ENCODE measurements at places on chromosomes 2 and 18.

GRCh38 chr2:46379213-46380037 is 82.2 kb downstream of the EPAS1 start:
- DNase-seq: no peak

- DNase-seq: no peak
These were observed 639.7 kb downstream of the TDRD15 start for GRCh38 chr2:21763501-21763900.

DNA sequence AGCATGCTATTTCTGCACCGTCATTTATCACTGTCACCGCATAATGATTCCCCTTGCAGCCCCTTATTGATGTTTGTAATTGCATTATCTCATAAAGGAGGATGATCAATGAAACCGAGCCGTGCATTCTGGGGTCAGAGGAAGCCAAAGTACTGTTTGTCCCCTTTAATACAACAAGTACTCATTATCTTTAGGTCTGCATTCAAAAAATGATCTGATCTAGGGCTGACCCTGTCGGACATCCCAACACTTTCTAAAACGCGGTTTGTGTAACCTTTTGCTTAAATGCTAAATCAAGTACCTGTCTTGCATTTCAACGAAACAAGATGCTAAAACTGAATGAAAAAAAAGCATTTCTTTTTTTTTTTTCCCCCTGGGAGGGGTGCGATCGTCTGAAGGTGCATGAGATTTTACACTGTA is 143.8 kb downstream of the MEIS1 start:
- no peak for DNase-seq

GRCh38 chr2:204776781-204777559 is 231.7 kb downstream of the PARD3B start:
- DNase-seq: peak; percentile 4

- DNase-seq: no peak
These were observed 179.8 kb upstream of the HAAO start for GRCh38 chr2:42971947-42972736.

- peak; percentile 86 for DNase-seq
These were observed 291.6 kb downstream of the ZNF385B start for GRCh38 chr2:179569831-179570233.

DNA sequence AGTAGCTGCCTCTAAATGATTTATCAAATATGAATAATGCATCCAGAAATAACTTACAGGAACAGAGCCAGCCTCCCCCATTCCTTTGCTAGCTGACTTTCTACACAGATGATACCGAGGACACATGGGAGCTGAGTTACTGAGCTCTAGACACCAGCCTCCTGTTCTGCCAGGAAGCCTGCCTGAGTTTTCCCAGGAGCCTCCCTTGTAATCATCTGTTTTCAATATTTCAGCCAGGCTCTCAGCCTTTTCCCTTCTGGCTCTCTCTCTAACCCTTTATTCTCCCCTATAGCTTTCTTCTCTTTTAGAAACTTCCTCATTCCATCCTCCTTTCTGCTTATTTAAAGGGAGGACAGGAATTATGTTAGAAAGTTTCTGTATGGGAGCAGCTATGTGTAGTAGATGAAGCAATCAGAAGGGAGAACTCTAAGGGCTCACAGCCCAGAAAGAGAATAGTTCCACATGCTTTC is 911.6 kb downstream of the TDRD15 start:
- DNase-seq: no peak

GRCh38 chr2:202989749-202990148 is 24.9 kb upstream of the NBEAL1 start:
- DNase-seq: no peak

DNA sequence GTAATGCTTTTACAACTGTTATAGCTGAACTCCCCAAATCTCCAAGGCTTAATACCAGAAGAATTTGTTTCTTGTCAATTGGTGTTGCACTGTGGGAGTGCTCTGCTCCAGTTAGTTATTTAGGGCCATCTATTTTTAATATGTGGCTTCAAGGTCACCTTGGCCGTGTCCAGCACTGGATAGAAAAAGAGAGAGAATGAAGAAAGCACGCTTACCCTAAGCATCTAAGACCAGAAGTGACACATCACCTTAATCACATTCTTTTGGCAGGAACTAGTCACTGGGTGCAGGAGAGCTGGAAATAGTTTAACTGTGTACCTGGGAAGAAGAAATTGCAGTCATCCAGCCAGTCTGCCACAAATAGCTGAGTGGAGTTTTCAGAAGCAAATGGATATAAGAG is 78.8 kb downstream of the VWC2L start:
- DNase-seq: no peak

- DNase-seq: no peak
These were observed 19.3 kb upstream of the COPS8 start for GRCh38 chr2:237066396-237066795.

Data from MCF 10A (cell line).